ENCODE measurements at places on chromosomes 4 and X. TPM values are rescaled to one million over a fixed set of nuclear protein-coding genes. Genes with fewer than 3 reads are reported as not detected.

GRCh38 chr4:86302251-86302650, 57.6 kb downstream of the MAPK10 start:
- H3K4me1 ChIP-seq: no peaks in the 10 kb centered on the region
- no peaks in the 10 kb centered on the region for H3K36me3 ChIP-seq
- no peak overlapping the region for H3K27ac ChIP-seq

DNA sequence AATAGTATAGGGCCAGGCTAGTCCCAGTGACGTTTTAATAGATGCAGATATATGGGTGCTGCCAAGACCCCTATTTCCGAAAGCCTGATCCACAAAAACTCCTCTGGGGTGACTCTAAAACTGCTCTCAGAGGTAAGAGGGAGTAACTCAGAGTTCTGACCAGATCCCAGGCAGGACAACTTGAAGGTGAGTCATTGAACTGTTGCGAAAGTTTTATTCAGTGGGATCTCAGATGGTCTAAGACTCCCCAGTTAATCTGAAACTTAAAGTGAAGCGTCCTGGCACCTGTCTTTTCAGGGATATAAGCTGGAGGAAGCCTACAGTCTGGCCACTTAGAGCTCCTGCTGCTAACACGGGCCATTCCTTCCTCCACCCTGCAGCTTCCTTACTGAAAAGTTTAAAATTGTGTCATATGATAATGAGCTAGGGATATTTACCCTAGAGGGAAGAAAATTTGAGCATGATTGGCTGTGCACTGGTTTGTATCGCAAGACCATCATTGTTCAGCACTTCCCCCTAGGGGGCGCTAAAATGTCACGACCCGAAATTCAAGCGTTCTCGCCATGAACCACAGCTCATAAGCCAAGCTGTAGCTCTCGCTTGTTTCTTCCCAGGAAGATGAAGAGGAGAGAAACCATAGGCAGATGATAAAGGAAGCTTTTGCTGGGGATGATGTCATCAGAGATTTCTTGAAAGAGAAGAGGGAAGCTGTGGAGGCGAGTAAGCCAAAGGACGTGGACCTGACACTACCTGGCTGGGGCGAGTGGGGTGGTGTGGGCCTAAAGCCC, 19.5 kb downstream of the UTP14A start:
- peaks cover 8% of the 10 kb centered on the region for H3K4me1 ChIP-seq
- H3K36me3 ChIP-seq: peaks cover 32% of the 10 kb centered on the region
- H3K4me3 ChIP-seq: no peak overlapping the region
- DNase-seq: peak; percentile 56
- H3K27ac ChIP-seq: no peak overlapping the region

DNA sequence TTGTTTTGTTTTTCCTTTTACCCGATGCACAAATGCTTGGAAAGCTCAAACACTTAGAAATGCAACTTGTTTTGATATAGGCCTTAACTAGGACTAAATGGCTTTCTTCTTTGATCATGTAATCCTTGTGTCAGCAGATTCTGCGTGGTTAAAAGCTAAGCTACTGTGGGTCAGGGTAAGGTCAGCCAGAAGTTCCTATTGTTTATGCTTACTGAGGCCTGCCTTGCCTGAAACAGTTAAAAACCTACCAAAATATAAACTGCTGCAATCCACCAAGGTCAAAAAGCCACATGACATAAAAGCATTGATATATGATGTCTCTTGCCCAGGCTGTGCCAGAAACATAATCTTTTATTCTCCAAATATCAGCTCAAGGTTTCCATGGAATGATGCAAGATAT, 223.4 kb downstream of the FAM47B start:
- H3K27ac ChIP-seq: no peak overlapping the region
- H3K4me1 ChIP-seq: no peaks in the 10 kb centered on the region
- DNase-seq: no peak
- H3K36me3 ChIP-seq: no peaks in the 10 kb centered on the region
- no peaks in the 10 kb centered on the region for H3K27me3 ChIP-seq

DNA sequence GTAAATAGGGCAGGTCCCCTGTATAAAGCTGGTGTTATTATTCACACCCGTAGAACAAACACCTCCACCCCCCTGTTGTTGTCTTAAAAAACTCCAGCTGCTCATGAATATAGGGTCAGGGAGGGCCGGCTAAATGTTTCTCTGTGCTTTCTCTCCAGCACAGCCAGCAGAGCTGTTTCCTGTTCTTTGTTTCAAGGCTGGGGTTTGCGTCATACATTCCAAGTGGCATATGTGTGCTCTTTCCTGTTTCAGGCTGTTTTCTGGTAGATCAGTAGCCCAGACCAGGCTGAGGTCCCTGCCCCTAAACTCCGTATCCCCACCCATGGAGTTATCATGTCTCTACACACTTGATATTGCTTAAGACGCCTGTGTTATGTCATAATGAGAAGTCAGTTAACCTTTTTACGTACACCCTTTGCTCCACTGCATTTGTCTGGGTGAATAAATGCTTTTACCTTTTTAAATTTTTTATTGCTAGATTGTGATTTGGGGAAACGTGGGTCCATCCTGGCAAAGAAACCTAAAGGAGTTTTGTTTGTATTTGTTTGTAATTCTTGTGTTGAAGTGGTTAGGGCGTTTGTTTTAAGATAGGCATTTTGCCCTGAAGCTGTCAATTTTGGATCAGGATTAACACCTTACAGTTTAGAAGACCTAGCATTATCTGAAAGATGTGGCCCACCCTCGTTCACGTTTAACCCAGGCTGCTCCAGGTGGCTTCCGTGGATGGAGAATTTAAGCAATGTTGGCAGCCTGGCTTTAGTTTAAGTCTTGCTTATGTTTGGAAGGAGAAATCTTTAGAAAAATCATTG, 3.3 kb downstream of the KLF3 start:
- peak overlapping the region; percentile 45 for H3K27ac ChIP-seq
- peaks cover under 1% of the 10 kb centered on the region for H3K36me3 ChIP-seq
- H3K4me1 ChIP-seq: peaks cover 67% of the 10 kb centered on the region
- peak overlapping the region; percentile 85 for H3K4me3 ChIP-seq

GRCh38 chr4:87388901-87389300, 2.1 kb downstream of the HSD17B11 start:
- peak overlapping the region; percentile 94 for H3K4me3 ChIP-seq
- H3K27me3 ChIP-seq: peaks cover 4% of the 10 kb centered on the region
- no peak overlapping the region for H3K27ac ChIP-seq
- H3K36me3 ChIP-seq: peaks cover 14% of the 10 kb centered on the region
- peaks cover 44% of the 10 kb centered on the region for H3K4me1 ChIP-seq

- H3K4me3 ChIP-seq: no peak overlapping the region
- H3K36me3 ChIP-seq: no peaks in the 10 kb centered on the region
- H3K4me1 ChIP-seq: no peaks in the 10 kb centered on the region
- peaks cover 18% of the 10 kb centered on the region for H3K27me3 ChIP-seq
- DNase-seq: no peak
Measured at GRCh38 chr4:183390374-183390773, 54.1 kb upstream of the CDKN2AIP start.

- no peaks in the 10 kb centered on the region for H3K36me3 ChIP-seq
- no peak overlapping the region for H3K27ac ChIP-seq
- H3K27me3 ChIP-seq: no peaks in the 10 kb centered on the region
- H3K4me1 ChIP-seq: no peaks in the 10 kb centered on the region
- H3K4me3 ChIP-seq: no peak overlapping the region
Measured at GRCh38 chr4:137519406-137519805, 12.9 kb downstream of the PCDH18 start.

DNA sequence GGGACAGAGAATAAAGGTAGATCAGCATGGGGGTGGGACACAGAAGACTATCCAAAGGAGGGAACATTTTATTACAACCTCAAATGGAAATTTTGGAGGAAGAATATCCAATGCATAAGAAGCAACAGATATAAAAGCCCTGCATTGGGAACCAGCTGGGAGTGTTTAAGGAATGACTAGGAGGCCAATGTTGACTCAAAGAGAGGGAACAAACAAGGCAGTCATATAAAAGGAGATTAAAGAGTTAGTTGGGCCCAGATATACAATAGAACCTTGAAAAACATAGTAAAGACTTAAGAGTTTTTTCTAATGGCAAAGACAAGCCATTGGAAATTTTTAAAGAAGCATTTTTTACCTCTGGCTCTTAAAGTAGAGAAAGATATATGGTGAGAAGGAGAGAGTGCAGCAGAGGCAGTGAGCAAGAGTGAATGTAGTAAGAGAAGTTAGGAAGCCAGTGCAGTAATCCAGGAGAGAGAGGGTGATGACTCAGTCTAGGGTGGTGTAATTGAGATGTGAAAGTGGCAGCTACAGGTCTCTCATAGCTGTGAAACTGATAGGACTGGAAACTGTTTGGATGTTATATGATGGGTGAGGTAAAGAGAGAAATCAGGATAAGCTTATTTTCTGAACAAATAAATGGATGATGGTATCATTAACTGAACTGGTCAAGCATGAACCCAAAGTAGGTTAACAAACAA, 182.2 kb upstream of the ATOH1 start:
- DNase-seq: no peak
- H3K36me3 ChIP-seq: no peaks in the 10 kb centered on the region
- H3K27ac ChIP-seq: no peak overlapping the region
- H3K27me3 ChIP-seq: no peaks in the 10 kb centered on the region

Gene AGA
- 16.3 TPM for total RNA-seq

Gene SAT1
- 74.8 TPM for total RNA-seq

Gene SHROOM2
- not detected for total RNA-seq

Gene FAT4
- not detected for total RNA-seq

Gene AMOT
- 1.9 TPM for total RNA-seq

Gene MAGEB10
- not detected for total RNA-seq

Gene SRP72
- total RNA-seq: 199 TPM
